Stimulated activated naive CD4-positive, alpha-beta T cell (primary cell): ENCODE measurements at places on chromosomes 11 and 22.
A peak's percentile ranks its signal among the peaks of the same experiment; 100 is the strongest.

GRCh38 chr11:17775507-17776211 lies 41.1 kb downstream of the KCNC1 start:
- no peak for DNase-seq

DNA sequence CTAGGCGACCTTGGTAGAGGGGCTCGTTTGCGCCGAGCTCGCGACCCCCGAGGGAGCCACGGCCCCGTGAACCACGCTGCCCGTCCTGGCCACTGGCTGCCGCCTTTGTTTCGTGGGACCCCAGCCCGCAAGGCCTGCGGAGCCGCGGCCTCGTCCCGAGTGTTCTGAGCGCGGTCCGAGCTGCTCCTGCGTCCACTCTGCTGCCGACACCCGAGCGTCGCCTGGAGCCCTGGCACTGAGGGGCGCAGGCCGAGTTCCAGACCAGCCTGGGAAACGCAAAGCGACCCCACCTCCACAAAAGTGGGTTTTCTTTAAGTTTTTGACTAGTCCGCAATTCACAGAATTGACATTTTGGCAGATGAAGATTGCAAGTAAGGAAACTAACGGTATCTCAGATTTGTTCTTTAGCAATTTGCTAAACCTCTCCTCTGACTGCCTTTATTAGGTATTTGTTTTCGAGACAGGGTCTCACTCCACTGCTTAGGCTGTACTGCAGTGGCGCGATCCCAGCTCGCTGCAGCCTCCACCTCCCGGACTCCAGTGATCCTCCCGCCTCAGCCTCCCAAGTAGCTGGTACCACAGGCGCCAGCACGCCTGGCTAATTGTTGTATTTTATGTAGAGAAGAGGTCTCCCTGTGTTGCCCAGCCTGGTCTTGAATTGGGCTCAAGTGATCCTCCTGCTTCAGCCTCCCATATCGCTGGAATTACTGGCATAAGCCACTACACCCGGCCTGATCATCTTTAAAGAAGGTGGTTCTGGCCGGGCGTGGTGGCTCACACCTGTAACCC lies 879 bp upstream of the RNH1 start:
- no peak for DNase-seq

DNA sequence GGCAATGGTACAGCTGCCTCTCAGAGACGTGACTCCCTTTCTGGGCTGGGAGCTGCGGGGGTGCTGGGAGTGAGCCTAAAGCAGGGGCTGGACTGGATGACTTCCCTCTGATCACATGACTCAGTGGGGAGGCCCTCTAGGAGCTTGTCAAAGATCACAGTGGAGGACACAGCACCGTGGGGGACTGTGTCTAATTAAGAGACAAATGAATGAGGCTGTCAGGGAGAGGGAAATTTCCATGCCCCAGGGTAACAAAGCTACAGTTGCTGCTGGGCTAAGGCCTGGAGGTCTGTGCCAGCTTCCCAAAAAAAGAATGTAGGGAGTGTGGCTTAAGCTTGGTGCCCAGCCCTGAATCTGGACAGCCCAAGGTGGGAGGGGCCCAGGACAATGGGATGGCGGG lies 262.8 kb upstream of the PLET1 start:
- DNase-seq = no peak

GRCh38 chr11:117143390-117143789 lies 697 bp upstream of the PAFAH1B2 start:
- no peak for DNase-seq

GRCh38 chr11:47233989-47234668 lies 14.5 kb downstream of the ACP2 start:
- DNase-seq = no peak

DNA sequence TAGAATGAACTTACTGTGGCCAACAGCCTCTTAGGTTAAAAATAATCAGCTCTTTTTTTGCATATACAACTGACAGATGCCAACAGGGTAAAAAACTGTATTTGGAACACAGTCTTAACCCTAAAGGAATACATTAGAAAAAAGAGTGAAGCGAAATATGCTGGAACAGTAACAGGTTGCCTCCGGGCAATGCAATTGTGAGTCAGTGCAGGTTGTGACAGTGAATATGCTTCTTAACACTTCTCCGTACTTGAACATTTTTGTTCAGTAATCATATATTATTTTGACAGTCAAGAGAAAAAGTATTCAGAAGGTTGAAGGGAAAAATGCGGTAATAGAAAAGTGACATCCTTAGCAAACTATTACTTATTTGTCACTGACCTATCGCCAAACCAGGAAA lies 98.5 kb downstream of the DBX1 start:
- no peak for DNase-seq

GRCh38 chr11:112670806-112671570 lies 290.2 kb upstream of the NCAM1 start:
- DNase-seq = no peak

DNA sequence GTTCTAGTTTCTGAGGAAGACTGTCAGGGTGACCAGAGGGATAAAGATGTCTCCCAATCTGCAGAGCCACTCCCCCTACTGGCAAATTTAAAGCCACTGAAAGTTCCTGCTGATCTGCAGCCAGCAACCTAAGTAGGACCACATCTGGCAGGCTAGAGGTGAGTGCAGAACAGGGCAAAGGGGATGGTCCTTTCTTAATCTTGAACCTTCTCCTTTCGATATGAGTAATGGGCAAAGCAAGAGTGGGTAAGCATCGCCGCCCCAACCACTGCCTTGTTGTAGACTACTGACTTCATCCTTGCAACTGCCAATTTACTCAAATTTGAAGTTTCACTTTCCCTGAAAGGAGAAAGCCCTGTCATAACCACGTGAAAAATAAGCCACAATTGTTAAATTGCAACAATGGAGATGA lies 30.7 kb downstream of the SCUBE2 start:
- no peak for DNase-seq

DNA sequence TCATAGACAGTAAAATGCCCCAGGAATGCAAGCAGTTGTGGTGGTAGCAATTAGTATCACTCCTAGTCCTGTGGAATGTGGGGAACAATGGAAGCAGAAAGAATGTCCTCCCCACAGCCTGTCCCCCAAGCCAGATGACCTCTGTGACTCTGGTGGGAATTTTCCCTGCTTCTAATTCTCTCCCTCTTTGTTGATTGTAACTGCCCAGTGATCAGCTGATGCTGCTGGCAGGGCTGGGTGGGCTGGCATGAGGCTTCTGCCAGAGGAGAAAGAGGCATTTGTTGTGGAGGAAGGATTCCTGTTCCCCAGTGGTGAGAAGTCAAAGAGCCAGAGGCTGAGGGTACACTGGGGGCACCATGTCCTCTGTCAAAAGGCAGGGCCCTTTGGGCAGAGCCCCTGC lies 116.7 kb upstream of the NCAM1 start:
- no peak for DNase-seq

- no peak for DNase-seq
These were observed 10.2 kb upstream of the SC5D start for GRCh38 chr11:121282386-121282785.

DNA sequence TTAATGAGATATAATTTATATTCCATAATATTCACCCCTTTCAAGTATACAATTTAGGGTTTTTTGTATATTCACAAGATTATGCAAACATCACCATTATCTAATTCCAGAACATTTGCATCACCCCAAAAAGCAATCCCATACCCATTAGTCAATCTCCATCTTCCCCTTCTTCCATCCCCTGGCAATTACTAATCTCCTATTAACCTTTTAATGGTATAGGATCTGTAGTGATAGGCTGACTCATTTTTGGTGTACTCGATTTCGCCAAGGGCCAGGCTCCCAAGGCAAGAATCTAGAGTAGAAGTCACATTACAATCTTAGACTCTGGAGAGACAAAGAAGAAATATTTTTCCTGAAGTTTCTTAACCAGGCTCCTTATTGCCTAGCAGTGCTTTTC lies 113.4 kb downstream of the GAB2 start:
- no peak for DNase-seq

DNA sequence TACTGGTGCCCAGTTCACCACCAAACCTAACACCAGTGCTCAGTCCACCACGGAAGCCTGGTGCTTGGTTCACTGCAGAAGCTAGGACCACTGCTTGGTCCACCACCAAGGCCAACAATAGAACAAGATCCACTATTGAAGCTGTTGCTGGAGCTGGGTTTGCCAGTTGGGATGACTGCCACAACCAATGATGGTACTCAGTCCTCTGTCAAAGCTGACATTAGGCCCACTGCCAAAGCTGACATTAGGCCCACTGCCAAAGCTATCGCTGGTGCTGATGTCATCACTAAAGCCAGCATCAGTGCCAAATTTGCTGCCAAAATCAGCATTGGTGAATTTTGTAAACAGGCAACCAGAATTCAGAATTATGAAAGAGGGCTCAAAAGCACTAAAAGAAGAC lies 1850.2 kb upstream of the RAG2 start:
- no peak for DNase-seq

- DNase-seq = no peak
These were observed 24.7 kb downstream of the TBCEL start for GRCh38 chr11:121048464-121049233.

DNA sequence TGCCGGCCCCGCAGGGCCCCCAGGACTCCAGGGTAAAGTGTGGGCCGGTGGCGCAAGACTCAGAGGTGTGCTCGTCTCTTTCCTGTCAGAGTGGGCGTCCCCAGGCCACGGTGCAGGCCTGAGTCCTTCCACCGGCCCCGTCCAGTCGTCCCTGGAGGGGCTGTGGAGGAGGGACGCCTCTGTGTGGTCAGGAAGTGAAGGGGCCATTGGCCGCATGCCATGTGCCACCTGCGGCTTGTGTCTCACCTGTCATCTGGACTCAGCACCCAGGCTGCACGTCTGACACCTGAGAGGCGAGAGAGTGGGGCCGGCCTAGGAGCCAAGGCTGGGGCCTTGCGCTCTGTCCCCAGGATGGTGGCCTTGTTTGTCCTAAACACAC lies 25.2 kb downstream of the MUC6 start:
- no peak for DNase-seq

DNA sequence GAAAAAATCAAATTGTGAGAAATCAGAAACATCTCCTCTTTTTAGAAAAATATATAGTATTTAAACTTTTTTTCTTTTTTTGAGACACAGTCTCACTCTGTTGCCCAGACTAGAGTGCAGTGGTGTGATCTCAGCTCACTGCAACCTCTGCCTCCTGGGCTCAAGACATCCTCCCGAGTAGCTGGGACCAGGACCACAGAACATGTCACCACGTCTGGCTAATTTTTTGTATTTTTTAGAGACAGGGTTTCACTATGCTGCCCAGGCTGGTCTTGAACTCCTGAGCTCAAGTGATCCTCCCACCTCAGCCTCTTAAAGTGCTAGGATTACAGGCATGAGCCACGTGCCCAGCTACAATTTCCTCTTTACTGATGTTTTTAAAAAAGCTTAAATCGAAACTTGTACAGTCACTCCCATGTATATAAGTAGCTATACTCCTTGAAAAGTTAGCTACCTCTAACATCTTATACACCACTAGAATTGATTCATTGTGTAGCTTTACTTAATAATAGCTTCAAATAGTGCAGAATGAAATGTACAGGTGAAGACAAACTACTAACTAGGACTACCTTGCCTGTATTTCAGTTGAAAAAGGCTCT lies 10.3 kb downstream of the EIF4G2 start:
- DNase-seq = no peak

DNA sequence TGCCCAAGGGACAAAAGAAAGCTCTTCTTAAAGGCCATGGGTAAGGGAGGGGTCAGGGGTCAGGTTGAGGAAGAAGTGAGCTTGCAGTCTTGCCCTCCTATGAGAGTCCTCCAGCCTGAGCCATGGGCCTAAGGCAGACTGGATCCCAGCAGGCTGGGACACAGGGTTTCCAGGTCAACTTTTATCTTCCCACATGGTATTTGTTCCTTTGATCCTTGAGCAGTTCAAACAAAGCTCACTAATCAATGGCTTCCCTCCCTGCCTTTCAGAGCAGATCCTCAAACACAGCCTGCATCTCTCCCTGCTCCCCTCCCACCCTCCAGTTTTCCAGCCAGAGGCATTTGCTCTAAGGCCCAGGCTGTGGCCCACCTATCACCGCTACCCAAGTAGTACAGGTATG lies 589.3 kb downstream of the INSC start:
- DNase-seq = no peak

- DNase-seq = peak; percentile 2
These were observed 825 bp downstream of the FBXO3 start for GRCh38 chr11:33773404-33773986.

GRCh38 chr11:61707574-61707973 lies 27.4 kb downstream of the DAGLA start:
- no peak for DNase-seq

- no peak for DNase-seq
These were observed at the start of gene PNPLA5 for GRCh38 chr22:43891360-43892182. PNPLA5 (minus strand) TSS chr22:43892013; CDS start chr22:43891880, 133 bp downstream.

GRCh38 chr22:35821654-35822053 lies 104.0 kb downstream of the APOL5 start:
- DNase-seq = no peak

GRCh38 chr11:83557653-83558052 lies 271.5 kb upstream of the CCDC90B start:
- no peak for DNase-seq
